GM20000 (cell line): ENCODE measurements at places on chromosomes 4 and X.

DNA sequence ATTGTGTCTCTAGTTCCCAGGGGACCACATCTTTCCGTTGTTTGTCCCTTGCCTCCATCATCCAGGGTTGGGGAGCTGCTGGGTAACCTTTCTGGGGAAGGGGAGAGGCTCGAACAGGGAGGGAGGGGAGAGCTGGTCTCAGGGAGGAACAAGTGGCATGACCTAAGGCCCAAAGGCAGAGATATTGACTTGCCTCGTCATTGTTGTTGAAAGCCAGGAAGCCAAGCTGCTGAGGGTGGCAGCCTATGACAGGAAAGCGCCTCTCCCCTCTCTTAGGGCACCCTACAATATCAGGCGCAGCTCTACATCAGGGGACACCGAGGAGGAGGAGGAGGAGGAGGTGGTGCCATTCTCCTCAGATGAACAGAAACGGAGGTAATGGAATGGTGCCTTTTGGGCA, 20.8 kb downstream of the ZNF185 start:
- no peak for DNase-seq

DNA sequence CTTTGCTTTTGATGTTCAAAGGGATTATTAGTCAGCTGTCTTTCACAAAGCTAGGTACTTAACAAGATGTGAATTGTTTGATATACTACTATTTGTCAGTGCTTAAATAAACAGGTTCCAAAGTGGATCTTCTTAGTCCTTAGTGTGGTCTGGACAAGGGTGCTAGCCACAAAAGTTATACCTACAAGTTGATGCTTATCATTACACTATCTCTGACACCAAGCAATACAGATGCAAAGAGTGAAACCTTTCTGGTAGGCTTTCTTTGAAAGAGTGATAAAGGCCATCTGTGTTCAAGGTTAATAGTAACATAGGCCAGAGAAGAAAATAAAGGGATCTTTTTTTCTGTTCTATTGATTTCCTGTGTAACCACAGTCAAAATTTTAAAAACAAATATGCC, 12.2 kb upstream of the RBPJ start:
- no peak for DNase-seq

DNA sequence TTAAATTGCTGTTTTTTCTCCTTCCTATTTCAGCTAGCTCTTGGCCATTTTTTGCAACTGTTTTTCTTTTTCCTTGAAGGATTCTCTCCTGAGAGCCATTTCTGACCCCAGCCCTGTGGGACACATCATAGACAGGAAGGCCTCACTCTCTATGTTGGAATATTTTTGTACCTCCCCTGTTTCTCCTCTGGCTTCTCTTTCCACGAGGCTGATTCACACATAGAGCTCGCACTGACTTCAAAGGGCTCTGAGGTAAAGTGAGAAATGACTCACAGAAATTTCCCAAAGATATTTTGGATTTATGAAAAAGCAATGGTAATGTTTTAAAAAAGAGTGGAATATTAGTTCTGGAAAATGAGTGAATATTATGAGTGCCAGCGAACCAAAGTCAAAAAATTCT, 181.7 kb upstream of the IGFBP7 start:
- DNase-seq = no peak

- DNase-seq = no peak
These were observed 1427.4 kb downstream of the PCDH7 start for GRCh38 chr4:32147446-32148085.

- no peak for DNase-seq
These were observed 193.9 kb upstream of the PCDH10 start for GRCh38 chr4:132955146-132955545.
